ENCODE measurements at places on chromosomes 1 and 21. TPM values are rescaled to one million over a fixed set of nuclear protein-coding genes. Genes with fewer than 3 reads are reported as not detected.
A peak's percentile ranks its signal among the peaks of the same experiment; 100 is the strongest.

DNA sequence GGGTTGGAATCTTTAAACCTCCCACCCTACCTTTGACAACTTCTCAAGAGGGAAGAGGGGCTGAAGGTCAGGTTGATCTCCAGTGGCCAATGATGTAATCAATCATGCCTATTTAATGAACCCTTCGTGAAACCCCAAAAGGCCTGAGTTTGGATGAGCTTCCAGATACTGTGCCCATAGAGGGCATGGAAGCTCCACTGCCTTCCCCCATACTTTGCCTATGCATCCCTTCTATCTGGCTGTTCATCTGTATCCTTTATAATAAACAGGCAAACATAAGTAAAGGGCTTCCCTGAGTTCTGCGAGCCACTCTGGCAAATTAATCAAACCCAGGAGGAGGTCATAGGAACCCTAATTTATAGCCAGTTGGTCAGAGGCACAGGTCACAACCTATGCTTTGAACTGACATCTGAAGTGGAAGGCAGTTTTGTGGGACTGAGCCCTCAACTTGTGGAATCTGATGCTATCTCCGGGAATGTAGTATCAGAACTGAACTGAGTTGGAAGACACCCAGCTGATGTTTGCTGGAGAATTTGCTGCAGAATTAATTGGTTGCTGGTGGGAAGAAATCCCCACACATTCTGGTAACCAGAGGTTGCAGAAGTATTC is 24.8 kb downstream of the S100A10 start:
- H3K27ac ChIP-seq: no peak overlapping the region

Gene LDLRAD1
- total RNA-seq: not detected

Gene CFHR5
- not detected for total RNA-seq

GRCh38 chr1:169024800-169025271 is 81.7 kb upstream of the ATP1B1 start:
- H3K27ac ChIP-seq: no peak overlapping the region
- no peaks in the 10 kb centered on the region for H3K4me1 ChIP-seq
- no peak for DNase-seq
- no peaks in the 10 kb centered on the region for H3K36me3 ChIP-seq

DNA sequence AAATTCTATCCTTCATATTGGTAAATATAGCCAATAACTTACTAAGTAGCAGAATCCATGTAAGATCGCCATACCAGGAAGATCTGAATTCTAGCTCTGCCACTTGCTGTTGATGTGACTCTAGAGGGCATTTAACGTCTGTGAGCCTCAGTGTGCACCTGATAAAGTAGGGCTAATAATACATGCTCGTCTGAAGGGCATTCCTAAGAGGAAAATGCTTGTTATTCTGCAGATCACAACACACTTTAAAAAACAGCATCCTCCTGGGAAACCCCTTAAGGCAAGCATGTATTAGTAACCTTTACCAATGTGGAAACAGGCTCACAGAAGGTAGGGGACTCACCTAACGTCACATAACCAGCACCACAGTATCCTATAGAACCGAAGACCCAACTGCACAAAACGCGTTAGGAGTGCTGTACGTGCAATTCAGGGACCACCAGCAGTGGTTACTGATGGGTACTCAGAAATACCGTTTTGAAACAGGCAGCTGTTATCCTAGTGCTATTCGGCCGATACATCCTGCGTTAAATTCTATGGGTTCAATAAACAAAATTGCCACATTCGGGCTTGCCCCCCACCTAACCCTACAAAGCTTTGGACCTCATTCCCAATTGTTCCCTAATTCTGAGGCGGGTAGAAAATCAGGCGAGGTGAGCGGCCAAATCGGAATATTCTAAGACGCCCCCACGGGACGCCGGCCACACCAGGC is 758 bp downstream of the DEPDC1 start:
- peaks cover 9% of the 10 kb centered on the region for H3K4me1 ChIP-seq
- DNase-seq: no peak
- H3K36me3 ChIP-seq: no peaks in the 10 kb centered on the region

- H3K4me3 ChIP-seq: no peak overlapping the region
- no peaks in the 10 kb centered on the region for H3K4me1 ChIP-seq
- H3K36me3 ChIP-seq: no peaks in the 10 kb centered on the region
Measured at GRCh38 chr1:112836642-112837041, 119.4 kb downstream of the SLC16A1 start.

DNA sequence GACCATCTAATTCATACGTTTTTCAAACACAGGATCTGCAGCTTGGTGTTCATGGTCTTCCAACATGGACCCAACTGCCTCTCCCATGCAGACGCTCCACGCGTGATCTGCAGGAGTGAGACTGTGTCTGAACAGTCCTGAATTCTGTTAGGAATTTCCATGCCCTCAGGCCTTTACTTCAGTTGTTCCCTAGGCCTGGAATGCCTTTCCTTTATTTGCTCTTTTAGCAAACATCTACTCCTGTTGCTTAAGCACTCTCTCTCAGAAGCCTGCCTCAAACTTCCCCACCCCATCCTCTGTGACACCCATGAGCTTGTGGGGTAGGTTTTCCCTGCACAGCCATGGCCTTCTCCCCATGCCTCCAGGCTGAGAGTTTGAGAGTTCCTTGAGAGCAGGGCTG is 73.7 kb downstream of the DMRTB1 start:
- H3K27me3 ChIP-seq: no peaks in the 10 kb centered on the region
- no peaks in the 10 kb centered on the region for H3K36me3 ChIP-seq
- no peak for DNase-seq
- no peak overlapping the region for H3K27ac ChIP-seq

Gene EVA1B
- 101 TPM for total RNA-seq

- H3K27ac ChIP-seq: no peak overlapping the region
- no peak for DNase-seq
- no peaks in the 10 kb centered on the region for H3K27me3 ChIP-seq
- no peak overlapping the region for H3K4me3 ChIP-seq
- no peaks in the 10 kb centered on the region for H3K4me1 ChIP-seq
Measured at GRCh38 chr1:55337801-55338447, 122.8 kb upstream of the USP24 start.

DNA sequence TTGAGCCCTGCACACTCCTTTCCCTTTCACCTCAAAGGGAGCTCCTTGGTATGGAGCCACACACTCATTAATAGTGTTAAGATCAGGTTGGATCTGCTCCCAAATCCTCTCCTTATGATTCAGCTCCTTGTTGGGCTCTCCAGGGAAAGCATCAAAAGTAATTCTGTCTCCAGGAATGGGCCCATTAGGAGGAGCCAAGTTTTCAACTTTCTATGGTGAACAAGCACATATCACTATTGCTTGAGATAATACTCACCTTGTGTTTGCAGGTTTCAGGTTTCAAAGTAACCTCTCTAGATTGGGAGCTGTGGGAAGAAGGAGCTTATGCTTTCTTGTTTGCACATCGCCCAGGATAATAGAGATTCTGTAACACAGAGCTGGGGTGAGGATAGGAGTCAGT is 164.8 kb downstream of the TNFSF18 start:
- H3K36me3 ChIP-seq: no peaks in the 10 kb centered on the region
- H3K4me3 ChIP-seq: no peak overlapping the region
- no peaks in the 10 kb centered on the region for H3K27me3 ChIP-seq
- H3K4me1 ChIP-seq: no peaks in the 10 kb centered on the region
- DNase-seq: no peak

- no peaks in the 10 kb centered on the region for H3K36me3 ChIP-seq
- peak overlapping the region; percentile 61 for H3K27ac ChIP-seq
- peaks cover 20% of the 10 kb centered on the region for H3K4me1 ChIP-seq
- DNase-seq: no peak
- no peaks in the 10 kb centered on the region for H3K27me3 ChIP-seq
Measured at GRCh38 chr1:87594736-87595383, 266.2 kb downstream of the LMO4 start.

GRCh38 chr1:52767596-52768280 is 41.5 kb downstream of the ZYG11B start:
- DNase-seq: no peak
- peaks cover 5% of the 10 kb centered on the region for H3K36me3 ChIP-seq
- H3K27ac ChIP-seq: no peak overlapping the region
- no peak overlapping the region for H3K4me3 ChIP-seq
- H3K4me1 ChIP-seq: peaks cover 4% of the 10 kb centered on the region
- no peaks in the 10 kb centered on the region for H3K27me3 ChIP-seq

GRCh38 chr1:100868364-100868995 is 26.2 kb downstream of the EXTL2 start:
- no peaks in the 10 kb centered on the region for H3K36me3 ChIP-seq
- no peak for DNase-seq
- H3K4me1 ChIP-seq: no peaks in the 10 kb centered on the region
- no peak overlapping the region for H3K27ac ChIP-seq

DNA sequence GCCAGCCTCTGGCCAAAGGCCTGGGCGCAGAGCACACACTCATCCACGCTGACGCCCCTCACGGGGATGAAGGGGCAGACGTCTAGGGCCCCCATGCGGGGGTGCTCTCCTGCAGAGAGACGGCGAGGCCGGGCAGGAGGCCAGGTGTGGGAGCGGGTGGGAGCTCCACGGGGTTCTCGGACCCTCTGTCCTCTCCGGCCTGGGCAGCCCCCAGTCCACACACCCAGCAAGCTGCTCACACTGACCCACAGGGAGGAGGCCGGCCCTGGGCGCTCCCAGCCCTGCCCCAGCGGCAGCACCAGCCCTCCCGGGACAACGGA is 2.5 kb downstream of the FTCD start:
- peak overlapping the region; percentile 17 for H3K4me3 ChIP-seq
- peak; percentile 83 for DNase-seq
- no peaks in the 10 kb centered on the region for H3K27me3 ChIP-seq
- no peaks in the 10 kb centered on the region for H3K36me3 ChIP-seq
- peaks cover 12% of the 10 kb centered on the region for H3K4me1 ChIP-seq

DNA sequence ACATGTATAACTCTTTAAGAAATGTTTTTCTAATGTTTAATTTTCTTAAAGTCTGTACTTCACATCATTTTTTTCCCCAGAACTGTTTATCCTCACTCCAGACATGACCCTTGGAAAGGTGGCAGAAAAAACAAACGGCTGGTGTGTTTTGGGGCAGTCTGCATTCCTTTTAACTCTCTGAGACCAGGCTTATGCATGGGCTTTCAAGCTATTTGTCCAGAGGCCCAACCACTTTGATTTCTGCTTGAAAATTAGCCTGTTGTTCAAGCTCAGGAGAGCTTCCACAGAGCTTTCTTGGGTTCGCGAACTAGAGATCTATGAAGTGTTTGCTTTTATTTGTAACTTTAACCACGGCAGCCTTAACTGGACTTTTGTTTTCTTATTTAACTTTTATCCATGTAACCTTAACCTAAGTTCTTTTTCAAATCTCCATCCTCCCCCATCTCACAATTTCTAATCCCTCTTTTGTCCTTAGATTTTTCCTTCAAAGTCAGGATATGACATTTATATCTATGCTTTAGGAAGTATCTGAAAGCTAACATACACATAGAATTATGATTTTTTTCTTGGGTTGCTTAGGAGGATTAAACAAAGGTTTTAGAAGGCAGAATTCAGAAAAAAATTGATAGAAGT is 111.8 kb downstream of the FGGY start:
- H3K36me3 ChIP-seq: no peaks in the 10 kb centered on the region
- no peak overlapping the region for H3K27ac ChIP-seq
- H3K4me1 ChIP-seq: no peaks in the 10 kb centered on the region
- no peak for DNase-seq

GRCh38 chr1:184789884-184790283 is 35.2 kb upstream of the EDEM3 start:
- no peak overlapping the region for H3K4me3 ChIP-seq
- no peaks in the 10 kb centered on the region for H3K36me3 ChIP-seq
- H3K27ac ChIP-seq: no peak overlapping the region
- DNase-seq: no peak
- peaks cover 23% of the 10 kb centered on the region for H3K4me1 ChIP-seq
- H3K27me3 ChIP-seq: no peaks in the 10 kb centered on the region

DNA sequence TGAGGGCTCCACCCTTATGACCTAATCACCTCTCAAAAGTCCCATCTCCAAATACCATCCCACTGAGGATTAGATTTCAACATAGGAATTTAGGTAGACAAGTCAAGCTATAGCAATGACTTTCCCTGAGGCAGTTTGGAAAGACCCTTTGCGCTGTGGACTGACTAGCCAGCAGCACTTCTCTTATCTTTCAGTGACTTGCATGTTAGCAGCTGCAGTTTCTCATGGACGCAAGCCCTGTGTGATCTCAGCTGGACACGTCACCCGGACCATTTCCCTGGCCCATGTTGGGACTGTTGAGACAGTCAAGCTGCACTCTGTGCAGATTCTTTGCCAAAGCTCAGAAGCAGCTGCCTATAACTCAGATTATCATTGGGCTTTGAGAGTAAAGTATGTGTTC is 408.1 kb upstream of the USP24 start:
- H3K4me3 ChIP-seq: no peak overlapping the region
- no peak overlapping the region for H3K27ac ChIP-seq
- no peaks in the 10 kb centered on the region for H3K4me1 ChIP-seq
- no peaks in the 10 kb centered on the region for H3K36me3 ChIP-seq

DNA sequence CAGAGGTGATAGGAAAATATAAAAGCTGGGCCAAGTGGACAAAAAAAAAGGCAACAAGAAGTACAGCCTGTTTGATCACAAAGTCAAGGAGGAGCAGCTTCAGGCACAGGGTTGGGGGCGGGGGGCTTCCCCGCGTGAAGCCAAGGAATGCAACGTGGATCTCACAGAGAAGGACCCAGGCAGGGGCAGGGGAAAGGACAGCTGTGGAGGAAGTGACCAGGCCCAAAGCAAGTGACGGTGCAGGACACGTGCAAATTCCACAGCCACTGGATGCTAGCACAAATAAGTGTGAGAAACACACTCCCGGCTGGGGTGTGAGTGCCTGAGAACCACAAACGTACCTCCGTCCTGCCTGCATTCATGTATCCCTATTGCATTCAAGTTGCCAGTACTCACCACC is 77.7 kb upstream of the DSCAM start:
- DNase-seq: no peak
- H3K27ac ChIP-seq: no peak overlapping the region
- H3K4me1 ChIP-seq: no peaks in the 10 kb centered on the region
- no peaks in the 10 kb centered on the region for H3K36me3 ChIP-seq
- H3K4me3 ChIP-seq: no peak overlapping the region
- H3K27me3 ChIP-seq: no peaks in the 10 kb centered on the region

DNA sequence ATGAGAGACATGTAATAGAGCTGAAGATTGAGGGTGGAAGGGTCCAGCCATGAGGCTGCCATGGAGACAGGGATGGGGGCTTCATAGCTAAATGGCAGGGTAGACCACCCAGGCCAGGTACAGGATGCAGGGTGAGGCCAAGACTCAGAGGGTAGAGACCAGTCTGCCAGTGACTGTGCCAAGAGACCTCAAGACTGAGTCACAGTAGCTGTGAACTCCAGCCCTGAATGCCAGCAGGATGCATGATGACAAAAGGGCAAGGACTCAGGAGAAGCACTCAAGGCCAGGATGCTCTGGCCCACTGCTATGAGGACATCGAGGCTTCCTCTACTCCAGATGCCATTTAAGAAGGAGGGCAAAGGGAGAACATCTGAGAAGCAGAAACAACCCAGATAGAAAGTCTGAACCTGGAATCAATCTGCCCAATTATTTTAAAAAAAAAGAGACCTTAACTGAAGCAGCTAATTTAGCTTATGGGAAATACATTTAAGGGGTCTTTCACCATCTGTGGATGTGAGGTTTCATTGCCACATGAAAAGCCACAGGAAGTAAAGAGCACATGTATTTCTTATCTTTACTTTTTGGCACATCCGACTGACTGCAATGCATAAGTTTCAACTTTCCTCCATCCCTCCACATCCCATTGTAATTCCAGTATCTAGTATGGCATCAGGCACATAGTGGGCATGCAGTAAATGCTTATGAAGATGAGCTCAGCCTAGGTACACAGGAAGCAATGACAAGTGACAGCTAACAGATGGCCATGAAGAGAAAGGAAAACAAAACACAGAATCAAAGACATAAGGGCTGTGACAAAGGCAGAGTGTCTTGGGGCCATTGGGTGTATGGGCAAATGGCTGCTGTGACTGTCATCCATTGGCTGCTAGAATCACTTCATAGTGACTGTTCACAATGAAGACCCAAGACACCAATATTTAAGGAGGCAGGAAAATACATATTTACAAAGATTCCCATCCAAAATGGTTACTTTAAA is 40.2 kb downstream of the SUSD4 start:
- no peaks in the 10 kb centered on the region for H3K27me3 ChIP-seq
- no peaks in the 10 kb centered on the region for H3K36me3 ChIP-seq
- no peak overlapping the region for H3K27ac ChIP-seq
- no peak for DNase-seq
- no peak overlapping the region for H3K4me3 ChIP-seq
